ENCODE measurements at places on chromosomes 2 and 18.
A peak's percentile ranks its signal among the peaks of the same experiment; 100 is the strongest.

- H3K27me3 ChIP-seq = no peaks in the 10 kb centered on the region
- no peaks in the 10 kb centered on the region for H3K36me3 ChIP-seq
- no peak overlapping the region for H3K4me3 ChIP-seq
- no peak for DNase-seq
These were observed 7.4 kb downstream of the HS6ST1 start for GRCh38 chr2:128311216-128311754.

- DNase-seq = no peak
- H3K27me3 ChIP-seq = no peaks in the 10 kb centered on the region
- H3K4me1 ChIP-seq = no peaks in the 10 kb centered on the region
- no peak overlapping the region for H3K27ac ChIP-seq
- H3K4me3 ChIP-seq = no peak overlapping the region
- H3K36me3 ChIP-seq = no peaks in the 10 kb centered on the region
These were observed 198.7 kb upstream of the DTNA start for GRCh38 chr18:34511435-34511834.

- no peaks in the 10 kb centered on the region for H3K36me3 ChIP-seq
- no peak overlapping the region for H3K27ac ChIP-seq
- peaks cover 59% of the 10 kb centered on the region for H3K27me3 ChIP-seq
- peaks cover 2% of the 10 kb centered on the region for H3K4me1 ChIP-seq
- no peak for DNase-seq
- H3K4me3 ChIP-seq = no peak overlapping the region
These were observed 64.8 kb downstream of the MOGAT1 start for GRCh38 chr2:222736301-222736700.

DNA sequence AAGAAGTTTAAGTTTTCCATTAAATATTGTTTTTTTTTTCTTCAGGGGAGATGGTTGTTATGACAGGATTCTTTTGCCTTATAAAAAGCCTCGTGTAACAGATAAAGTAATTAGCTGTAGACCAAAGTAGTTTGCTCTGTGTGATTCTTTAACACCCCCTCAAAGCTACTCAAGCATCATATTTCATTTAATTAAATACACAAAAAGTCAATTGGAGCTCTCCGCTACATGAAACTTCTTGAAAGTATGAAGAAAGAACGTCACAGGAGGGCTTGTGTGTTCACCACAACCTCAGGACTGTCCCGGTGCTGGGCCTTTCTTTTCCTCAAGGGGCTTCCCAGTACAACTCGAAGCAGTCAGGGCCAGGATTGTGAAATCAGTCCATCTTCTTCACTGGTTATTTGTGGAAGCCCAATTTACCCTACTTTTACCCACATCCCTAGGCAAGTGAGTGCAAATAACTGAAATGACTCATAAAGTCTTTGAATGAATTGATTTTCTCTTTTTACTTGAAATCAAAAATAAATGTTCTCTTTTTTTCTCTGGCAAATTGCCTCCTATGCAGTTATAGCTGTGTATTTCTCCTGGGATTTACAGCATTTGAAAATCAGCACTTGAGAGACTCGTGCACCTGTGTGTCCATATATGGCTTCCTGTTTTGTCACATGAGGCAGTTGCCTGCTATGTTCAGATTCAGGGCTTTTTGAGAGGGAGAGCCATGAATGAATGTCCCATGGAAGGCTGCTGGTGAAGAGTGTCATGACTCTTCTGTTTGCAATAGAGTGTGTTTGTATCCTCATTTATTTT is 48.6 kb downstream of the LINC00305 start:
- DNase-seq = no peak
- H3K36me3 ChIP-seq = no peaks in the 10 kb centered on the region
- H3K4me3 ChIP-seq = no peak overlapping the region
- H3K27ac ChIP-seq = no peak overlapping the region

DNA sequence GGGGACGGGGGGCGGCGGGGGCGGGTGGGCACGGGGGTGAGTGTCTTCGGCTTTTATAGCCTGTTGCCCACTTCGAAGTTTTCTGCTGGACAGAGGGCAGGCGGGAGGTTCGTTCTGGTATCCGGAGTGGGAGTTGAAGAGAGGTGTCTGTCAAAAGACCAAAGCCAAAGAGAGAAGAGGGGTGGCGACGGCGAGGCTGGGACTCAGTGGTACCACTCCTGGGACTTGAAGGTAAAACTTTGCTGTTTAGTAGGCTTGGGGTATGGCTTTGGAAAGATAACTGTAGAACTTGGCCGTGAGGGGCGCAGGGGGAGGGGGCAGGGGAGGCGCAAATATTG is 215.8 kb upstream of the DTNA start:
- no peaks in the 10 kb centered on the region for H3K36me3 ChIP-seq
- peaks cover 14% of the 10 kb centered on the region for H3K27me3 ChIP-seq
- H3K4me3 ChIP-seq = no peak overlapping the region

DNA sequence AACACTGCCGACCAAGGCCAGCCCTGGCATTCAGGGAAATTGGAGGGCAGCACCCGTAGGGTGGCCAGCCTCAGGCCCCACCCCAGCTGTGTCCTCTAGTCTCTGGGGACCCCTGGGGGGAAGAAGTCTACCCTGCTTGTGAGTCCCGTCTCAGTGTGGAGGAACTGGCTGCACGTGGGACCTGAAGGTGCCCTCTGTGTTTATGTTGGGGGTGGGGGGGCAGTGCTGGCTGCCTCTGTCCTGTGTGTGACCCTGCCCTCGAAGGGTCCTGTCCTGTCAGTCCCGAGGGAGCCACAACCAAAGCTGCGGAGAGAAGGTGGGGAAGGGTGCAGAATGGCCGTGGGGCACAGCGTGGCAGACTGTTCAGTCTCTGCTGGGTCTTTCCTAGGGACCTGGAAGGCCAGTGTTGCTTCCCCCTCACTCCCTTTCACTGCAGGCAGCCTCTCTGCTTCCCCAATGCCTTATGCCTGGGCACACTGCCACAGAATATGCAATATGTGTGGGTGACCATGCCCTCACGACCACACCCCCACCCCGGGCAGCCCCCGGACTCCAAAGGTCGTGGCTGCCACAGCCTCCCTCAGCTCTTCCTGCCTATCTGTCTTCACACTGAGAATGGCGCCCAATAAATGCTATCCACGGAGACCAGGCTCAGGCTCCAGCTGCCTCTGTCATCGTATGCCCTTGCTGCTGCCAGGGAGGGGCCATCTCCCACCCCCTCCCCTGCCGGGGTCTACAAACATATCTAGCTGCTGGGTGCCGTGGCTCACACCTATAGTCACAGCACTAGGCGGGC is 33.3 kb upstream of the SLC35F6 start:
- H3K27me3 ChIP-seq = peaks cover 49% of the 10 kb centered on the region
- no peak overlapping the region for H3K27ac ChIP-seq
- H3K4me1 ChIP-seq = peaks cover 2% of the 10 kb centered on the region
- DNase-seq = no peak

GRCh38 chr2:118580107-118580506 is 267.3 kb downstream of the EN1 start:
- H3K4me3 ChIP-seq = no peak overlapping the region
- no peaks in the 10 kb centered on the region for H3K4me1 ChIP-seq
- H3K36me3 ChIP-seq = no peaks in the 10 kb centered on the region
- DNase-seq = no peak
- no peak overlapping the region for H3K27ac ChIP-seq
- H3K27me3 ChIP-seq = peaks cover 27% of the 10 kb centered on the region

- DNase-seq = no peak
- no peak overlapping the region for H3K4me3 ChIP-seq
- peaks cover 4% of the 10 kb centered on the region for H3K36me3 ChIP-seq
- H3K27me3 ChIP-seq = no peaks in the 10 kb centered on the region
- peak overlapping the region; percentile 19 for H3K27ac ChIP-seq
These were observed 41.3 kb downstream of the BCL2L11 start for GRCh38 chr2:111161971-111162370.

DNA sequence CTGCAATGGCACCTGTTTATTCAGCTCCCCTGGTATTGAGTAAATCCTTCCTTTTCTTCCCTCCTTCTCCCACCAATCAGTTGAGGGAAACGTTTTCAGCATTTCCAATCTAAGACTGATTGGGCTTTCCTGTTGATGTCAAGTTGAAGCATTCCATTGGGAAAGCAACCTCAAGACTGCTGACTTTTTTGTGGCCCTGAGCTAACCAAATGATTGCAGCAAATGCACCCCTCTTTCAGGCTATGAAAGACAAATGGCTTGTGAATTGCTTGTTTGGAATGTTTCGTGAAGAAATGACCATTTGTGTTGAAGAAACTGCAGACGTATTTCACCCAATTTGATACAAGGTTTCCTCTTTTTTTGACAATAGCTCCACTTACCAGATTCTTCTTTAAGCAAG is 303.5 kb downstream of the EPHA4 start:
- no peak for DNase-seq
- H3K4me1 ChIP-seq = no peaks in the 10 kb centered on the region
- peaks cover 13% of the 10 kb centered on the region for H3K27me3 ChIP-seq
- H3K27ac ChIP-seq = no peak overlapping the region

GRCh38 chr2:5986801-5987787 is 294.9 kb downstream of the SOX11 start:
- no peaks in the 10 kb centered on the region for H3K36me3 ChIP-seq
- no peaks in the 10 kb centered on the region for H3K27me3 ChIP-seq
- H3K4me3 ChIP-seq = no peak overlapping the region
- H3K4me1 ChIP-seq = no peaks in the 10 kb centered on the region
- H3K27ac ChIP-seq = no peak overlapping the region

DNA sequence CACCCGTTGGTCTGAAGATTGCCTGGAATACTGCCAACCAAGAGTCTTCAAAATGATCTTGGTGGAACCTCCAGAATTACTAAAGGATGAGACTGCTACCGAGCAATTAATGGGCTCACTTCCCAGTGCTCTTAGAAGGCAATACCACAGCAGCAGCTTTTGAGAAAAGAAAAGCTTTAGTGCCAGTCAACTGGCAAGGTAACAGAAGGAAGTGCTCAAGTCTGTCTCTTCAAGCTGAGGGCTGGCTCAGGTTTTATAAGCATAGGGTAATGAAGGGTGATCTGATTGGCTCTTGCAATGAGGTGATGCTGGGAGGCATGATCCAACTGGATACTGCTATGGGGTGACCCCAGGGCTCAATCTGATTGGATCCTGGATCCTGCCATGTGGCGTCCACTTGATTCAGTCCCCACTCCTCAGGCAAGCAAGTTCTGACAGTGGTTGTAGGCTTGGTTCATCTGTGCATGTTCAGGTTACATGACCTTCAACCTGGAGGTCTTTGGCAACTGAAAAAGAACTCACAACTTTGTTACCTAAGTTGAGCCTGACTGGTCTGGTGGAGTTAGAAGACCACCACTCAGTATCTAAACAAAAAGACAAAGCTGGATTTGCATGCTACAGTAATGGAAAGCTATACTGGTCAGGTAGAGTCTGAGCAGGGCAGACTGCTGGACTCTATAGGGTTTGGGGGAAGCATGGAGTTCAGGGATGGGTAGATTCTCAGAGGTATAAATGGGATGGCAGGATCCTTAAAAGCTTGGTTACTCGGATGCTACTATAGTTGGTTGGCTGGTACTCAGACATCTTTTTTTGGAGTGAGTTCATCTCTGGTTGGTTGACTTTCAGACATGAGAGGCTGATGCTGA is 14.0 kb upstream of the RIF1 start:
- H3K36me3 ChIP-seq = no peaks in the 10 kb centered on the region
- H3K27ac ChIP-seq = no peak overlapping the region
- H3K4me1 ChIP-seq = no peaks in the 10 kb centered on the region
- H3K4me3 ChIP-seq = no peak overlapping the region
- DNase-seq = no peak
- peaks cover 7% of the 10 kb centered on the region for H3K27me3 ChIP-seq

DNA sequence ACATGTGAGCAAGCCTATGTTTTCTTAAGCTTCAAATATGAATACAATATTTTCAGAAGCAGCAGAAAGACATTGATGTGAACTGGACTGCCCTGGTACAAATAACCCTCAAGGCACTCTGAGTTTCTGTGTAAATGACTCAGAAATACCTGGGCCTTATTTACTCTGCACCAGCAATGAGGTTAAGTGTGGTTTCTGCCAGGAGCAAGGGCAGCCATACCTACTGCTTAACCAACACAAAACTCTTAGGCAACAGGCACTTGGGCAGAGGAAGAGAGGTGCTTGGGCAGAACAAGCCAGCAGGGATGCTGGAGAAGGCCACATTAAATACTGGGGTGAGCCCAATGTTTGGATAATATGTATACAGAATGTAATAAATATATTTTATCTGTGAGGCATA is 29.4 kb upstream of the ARL5A start:
- DNase-seq = no peak
- peaks cover 3% of the 10 kb centered on the region for H3K4me1 ChIP-seq
- no peak overlapping the region for H3K27ac ChIP-seq

DNA sequence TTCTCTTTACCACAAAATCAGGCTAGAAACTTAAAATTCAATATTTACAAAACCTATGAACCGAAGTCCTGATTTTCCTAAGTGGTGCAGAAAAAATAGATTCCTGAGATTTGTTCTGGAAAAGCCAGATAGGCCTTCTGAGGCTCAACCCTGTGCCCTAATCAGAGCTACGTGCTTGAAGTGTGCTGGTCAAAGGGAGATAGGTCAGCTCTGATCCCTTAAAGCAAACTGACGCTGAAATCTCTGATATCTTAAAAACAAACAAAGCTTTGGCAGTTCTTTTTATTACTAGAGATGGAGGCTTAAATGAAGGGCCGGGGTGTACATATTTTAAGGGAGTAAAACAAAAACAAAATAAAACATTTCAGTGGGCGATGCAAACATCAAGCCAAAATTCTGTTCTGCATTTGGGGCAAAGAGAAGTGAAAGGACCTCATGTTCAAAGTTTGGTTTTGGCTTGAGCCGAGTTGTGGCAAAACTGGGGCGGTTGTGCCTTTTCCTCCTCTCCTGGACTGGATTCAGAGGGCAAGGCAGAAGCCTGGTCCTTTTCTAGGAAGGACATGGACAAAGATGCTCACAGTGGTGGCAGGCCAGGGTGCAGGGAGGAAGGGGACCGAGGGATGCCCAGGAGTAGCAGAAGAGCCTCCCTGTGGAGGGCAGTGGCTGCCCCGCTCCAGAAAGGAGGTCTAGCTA is 295.0 kb downstream of the CDCA7 start:
- H3K4me3 ChIP-seq = no peak overlapping the region
- no peaks in the 10 kb centered on the region for H3K36me3 ChIP-seq
- no peak overlapping the region for H3K27ac ChIP-seq
- peaks cover 21% of the 10 kb centered on the region for H3K27me3 ChIP-seq
- no peak for DNase-seq

GRCh38 chr2:233807215-233807865 is 29.2 kb downstream of the MROH2A start:
- no peaks in the 10 kb centered on the region for H3K36me3 ChIP-seq
- H3K27ac ChIP-seq = no peak overlapping the region
- peaks cover 2% of the 10 kb centered on the region for H3K4me1 ChIP-seq
- peaks cover 76% of the 10 kb centered on the region for H3K27me3 ChIP-seq

Data from T-helper 17 cell (primary cell).